ENCODE measurements at places on chromosomes 6 and 20.

- DNase-seq = no peak
These were observed 220.2 kb downstream of the UST start for GRCh38 chr6:148967011-148967520.

DNA sequence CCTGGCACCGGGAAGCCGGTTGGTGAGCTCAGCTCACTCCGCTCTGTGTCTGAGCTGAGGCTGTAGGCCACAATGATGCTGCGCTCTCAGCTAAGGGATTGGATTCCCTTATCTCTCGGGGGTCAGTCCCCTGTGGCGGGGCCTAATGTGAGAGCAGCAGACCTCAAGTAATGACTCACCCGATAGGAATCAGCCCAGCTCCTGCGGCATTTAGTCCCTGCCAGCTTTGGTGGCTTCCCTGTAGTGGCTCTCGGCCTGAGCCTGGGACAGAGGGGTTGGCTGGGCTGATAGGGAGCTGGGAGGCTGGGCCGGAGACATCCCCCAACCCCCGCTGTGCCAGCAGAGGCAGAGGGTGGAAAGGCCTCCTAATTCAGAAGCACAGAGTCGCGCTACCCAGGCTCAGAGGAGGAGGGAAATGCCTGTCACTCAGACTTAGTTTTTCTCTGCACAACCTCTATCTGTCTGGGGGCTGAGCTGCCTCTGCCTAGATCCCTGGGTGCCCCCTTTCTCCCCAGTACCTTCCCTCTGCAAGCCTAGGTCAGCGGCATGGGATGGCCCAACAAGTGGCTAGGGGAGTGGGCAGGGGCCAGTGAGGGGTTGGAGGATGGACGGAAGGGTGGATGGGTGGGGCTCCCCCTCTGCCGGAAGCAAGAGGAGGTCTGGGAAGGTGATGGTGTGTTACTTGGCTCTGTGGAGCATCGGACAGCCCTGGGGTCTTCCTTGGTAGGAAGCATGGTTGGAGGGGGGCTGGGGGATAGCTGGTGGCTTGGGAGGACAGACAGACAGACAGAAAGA, 92.2 kb downstream of the CDH22 start:
- no peak for DNase-seq

DNA sequence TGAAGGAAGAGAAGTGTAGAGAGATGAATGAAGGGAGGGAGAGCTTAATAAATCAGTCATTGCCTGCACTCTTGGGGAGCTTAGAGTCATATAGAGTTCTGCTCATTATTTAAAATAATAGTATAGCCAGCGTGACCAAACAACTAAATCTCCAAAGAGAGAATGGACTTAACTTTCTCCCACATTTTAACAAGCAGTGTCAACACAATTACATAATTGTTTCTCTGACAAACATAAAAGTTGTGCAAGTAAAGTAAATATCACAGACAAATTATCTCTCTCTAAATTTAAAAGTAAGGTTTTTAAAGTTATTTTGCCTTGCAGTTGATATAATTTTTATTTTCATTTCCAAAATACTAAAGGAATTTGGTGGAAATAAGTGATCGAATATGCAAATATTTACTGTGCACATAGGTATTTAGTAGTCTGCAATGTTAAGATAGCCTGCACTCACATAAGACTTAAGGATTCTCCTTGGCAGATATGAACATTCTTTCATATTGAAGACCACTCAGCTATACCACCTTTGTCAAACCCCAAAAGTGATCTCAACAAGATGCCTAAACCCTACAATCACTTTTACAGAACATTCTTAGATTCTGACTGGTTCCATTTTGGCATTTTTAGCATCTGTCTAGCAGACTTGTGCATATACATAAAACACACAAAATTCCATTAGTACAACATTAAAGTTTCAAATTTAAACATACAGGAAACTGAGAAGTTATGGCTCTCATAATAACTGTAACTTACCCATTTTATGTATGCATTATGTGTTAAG, 67.7 kb downstream of the KIF6 start:
- no peak for DNase-seq

- no peak for DNase-seq
These were observed 55.5 kb downstream of the JARID2 start for GRCh38 chr6:15301179-15302006.

GRCh38 chr6:97658090-97658489, 375.1 kb upstream of the MMS22L start:
- DNase-seq = no peak

DNA sequence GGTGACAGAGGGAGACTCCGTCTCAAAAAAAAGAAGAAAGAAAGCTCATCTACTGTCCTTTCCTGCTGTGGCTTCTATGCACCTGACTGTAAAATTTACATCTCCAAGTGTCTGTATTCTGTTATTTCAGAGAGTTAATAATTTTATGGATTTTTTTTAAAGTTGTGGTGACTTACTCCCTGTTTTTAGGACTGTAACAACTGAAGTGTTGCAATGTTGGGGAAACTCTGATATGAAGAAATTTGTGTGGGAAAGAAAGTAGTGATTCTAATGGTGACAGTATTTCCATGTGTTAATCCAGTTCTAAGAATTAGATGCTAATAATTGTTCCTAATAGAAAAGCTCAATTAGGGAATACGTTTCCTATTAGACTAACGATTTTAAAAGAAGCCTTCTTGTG, 27.4 kb downstream of the STX11 start:
- DNase-seq = no peak

DNA sequence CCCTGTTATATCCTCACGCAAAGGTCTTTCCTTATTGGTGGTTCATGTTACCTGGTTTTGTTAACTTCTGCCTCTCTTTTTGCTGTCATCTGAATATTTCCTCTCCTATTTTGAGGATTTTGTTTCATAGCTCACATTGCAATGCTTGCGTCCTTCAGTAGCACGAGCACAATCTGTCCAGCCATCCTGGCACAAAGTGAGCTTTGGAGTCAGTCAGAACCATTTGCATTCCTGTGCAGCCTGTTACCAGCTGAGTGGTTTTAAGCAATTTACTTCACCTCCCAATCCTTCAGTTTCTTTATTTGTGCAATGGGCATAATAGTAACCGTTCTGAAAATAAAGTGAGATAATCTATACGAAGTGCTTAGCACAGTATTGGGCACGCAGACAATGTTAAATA, 42.7 kb downstream of the AKAP7 start:
- DNase-seq = no peak

GRCh38 chr20:13117200-13117599, 103.9 kb upstream of the ISM1 start:
- no peak for DNase-seq

- DNase-seq = no peak
These were observed 137.4 kb downstream of the IPCEF1 start for GRCh38 chr6:154219250-154219649.

DNA sequence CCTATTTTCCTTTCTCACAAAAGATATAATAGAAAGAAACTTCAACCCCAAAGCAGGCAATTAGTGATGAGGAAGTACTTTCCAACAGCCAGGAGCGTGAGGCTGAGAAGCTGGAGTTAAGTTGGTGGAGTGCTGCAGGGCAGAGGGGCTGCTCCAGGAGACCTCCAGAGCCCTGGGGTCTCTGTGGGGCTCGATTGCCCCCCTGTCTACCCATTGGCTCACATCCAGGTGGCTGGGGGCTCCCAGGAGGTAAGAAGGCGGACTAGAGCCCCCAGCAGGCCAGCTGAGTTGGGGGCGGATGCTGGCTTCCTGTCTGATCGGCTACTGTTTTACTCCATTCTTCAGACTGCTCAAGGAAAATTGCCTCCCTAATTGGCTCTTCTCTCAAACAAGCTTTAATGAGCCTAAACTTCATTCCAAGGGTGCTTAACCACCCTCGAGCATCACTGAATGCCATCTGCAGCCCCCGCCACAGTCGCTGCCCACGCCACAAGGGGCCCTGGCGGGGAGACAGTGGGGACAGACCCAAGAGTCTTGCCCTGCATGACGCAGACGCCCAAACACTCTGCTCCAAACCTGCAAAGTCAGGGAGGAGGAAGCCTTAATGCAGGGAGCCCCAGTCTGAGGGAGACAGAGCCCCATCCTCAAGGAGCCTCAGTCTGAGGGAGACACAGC, 78.6 kb downstream of the MDGA1 start:
- no peak for DNase-seq

GRCh38 chr20:15705975-15706374, 867.3 kb downstream of the KIF16B start:
- no peak for DNase-seq

- DNase-seq = no peak
These were observed 16.9 kb downstream of the MPC1 start for GRCh38 chr6:166365806-166366205.

GRCh38 chr6:157997893-157998608, 16.4 kb downstream of the SYNJ2 start:
- no peak for DNase-seq

- no peak for DNase-seq
These were observed 6.6 kb downstream of the CDK5RAP1 start for GRCh38 chr20:33394718-33395117.

GRCh38 chr6:33696548-33697518, 14.7 kb downstream of the UQCC2 start:
- no peak for DNase-seq

DNA sequence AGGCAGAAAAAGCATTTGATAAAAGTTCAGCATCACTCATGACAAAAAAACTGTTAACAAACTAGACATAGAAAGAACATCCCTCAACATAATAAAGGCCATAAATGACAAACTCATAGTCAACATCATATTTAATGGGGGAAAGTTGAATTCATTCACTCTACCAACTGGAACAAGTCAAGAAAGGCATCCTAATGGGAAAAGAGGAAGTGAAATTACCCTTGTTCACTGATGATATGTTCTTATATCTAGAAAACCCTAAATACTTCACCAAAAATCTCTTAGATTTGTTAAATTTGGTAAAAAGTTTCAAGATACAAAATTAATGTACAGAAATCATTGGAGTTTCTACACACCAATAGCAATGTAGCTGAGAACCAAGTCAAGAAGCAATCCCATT, 48.9 kb downstream of the GGTLC1 start:
- no peak for DNase-seq

DNA sequence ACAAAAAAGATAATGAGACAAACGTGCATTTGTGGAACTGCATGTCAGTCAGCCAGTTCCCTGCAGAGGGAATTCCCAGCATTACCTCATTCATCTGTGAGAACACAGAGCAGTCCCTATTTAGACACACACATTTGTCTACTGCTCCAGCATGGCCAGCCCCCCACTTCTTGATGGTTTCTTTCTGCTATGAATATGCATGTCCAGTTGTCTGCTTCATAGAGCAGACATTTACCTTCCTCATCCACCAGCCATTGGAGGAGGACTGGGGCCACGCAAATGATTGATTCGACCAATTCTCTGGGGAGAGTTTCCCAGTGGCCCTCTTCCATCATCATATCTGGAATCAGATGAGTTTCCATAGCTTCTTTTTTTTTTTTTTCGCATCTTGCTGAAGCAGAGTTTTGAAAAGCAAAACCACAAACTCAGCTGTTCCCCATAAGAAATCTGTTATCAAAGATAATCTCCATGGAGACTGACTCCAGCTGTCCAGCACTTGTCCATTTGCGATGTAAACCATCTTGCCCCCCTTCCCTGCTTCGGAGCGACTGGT, 11.8 kb downstream of the ENPP1 start:
- DNase-seq = no peak

DNA sequence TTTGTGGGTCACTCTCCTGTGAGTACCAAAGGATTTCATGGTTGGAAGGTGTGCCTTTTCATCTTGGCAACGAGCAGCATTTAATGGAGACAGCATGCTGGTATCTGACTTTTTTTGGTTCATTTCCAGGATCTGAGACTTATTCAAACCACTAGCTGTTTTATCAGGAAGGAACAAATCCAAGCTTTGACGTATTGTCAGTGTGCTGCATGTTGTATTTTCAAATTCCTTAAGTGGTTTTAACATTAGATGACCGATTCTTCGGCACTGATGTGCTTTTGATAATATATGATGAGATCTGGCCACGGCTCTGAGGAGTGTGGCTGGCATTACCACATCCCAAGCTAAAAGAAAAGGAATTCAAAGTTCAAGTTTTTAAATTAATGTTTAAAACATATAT, 6.4 kb downstream of the RMND1 start:
- DNase-seq = no peak

DNA sequence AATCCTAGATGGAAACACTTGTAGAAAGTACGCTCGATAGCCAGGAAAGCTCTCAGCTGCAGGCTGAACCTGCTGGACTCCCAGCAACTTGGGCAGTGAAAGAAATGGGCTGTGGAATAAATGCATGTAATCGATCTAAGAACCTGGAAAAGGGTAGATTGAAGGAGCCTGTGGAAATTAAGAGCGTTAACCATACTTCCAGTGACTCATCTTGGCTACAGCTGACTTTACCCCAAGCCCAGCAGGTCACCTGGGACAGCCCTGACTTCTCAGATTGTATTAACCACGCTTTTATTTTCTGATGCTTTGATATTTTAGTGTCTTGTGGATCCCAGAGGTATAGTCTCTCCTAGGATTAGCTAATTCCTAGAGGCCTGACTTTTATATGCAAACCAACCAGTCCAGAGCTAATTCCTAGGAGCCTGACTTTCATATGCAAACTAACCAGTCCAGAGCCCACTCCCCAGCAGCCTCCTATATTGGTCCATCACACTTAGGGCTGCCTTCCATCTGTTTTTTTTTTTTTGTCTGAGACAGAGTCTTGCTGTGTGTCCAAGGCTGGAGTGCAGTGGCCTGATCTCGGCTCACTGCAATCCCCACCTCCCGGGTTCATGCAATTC, 86.3 kb downstream of the GMPR start:
- DNase-seq = no peak

DNA sequence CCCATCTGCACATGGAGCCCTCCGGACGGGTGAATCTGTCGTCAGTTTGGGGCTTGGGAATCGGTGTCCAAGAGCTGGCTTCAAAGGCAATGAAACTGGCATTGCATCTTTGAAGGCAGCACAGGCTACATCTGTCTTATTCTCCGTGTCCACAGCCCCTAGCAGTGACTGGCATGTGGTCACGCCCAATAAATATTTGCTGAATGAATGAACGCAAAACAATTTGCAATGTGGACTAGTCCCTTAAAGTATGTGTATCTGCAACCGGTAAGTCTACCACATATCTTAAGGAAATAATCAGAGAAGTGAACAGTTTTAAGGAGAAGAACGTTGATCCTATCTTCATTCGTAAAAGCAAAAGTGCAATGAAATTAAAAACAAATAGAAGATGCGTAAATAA, 8.0 kb upstream of the PMEPA1 start:
- DNase-seq = no peak

GRCh38 chr20:38290829-38291814, 12.8 kb upstream of the BPI start:
- no peak for DNase-seq

GRCh38 chr20:17828598-17829144, 128.9 kb downstream of the BANF2 start:
- no peak for DNase-seq
